ENCODE measurements at places on chromosomes 12 and 14. TPM values are rescaled to one million over a fixed set of nuclear protein-coding genes. Genes with fewer than 3 reads are reported as not detected.

GRCh38 chr12:105742567-105742874 lies 396.2 kb downstream of the NUAK1 start:
- no peak overlapping the region for H3K27ac ChIP-seq
- no peaks in the 10 kb centered on the region for H3K4me1 ChIP-seq
- H3K27me3 ChIP-seq: no peaks in the 10 kb centered on the region
- no peak for DNase-seq

Gene SYNJ2BP
- 13.4 TPM for polyA plus RNA-seq

- H3K36me3 ChIP-seq: peaks cover 4% of the 10 kb centered on the region
- no peak overlapping the region for H3K4me3 ChIP-seq
- no peak overlapping the region for H3K27ac ChIP-seq
- DNase-seq: no peak
- no peaks in the 10 kb centered on the region for H3K27me3 ChIP-seq
These were observed 2.8 kb upstream of the TMEM229B start for GRCh38 chr14:67491285-67491684.

- H3K27me3 ChIP-seq: no peaks in the 10 kb centered on the region
- H3K4me1 ChIP-seq: no peaks in the 10 kb centered on the region
- no peak overlapping the region for H3K27ac ChIP-seq
These were observed 354.5 kb downstream of the NUAK1 start for GRCh38 chr12:105783983-105784947.

Gene LRRC43
- polyA plus RNA-seq: not detected

DNA sequence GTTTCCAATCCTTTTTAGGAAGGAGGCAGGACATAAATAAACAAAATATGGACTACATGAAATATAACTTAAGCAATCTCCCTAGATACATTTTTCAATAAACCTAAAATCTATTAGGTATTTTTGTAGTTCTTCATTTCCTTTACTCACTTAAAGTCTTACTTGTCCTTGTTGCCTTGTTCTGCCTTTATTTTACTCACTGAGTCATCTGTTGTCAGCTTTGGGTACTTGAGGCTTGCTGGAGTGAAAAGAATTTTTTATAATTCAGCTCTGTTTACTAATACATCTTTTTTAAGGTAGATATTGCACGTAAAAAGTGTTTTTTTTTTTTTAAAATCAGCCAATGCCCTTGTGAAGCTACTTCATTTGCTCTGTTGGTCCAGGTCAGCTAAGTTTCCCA lies 216.2 kb downstream of the PELI2 start:
- H3K36me3 ChIP-seq: no peaks in the 10 kb centered on the region
- H3K4me3 ChIP-seq: no peak overlapping the region
- H3K4me1 ChIP-seq: no peaks in the 10 kb centered on the region
- H3K27ac ChIP-seq: no peak overlapping the region
- no peaks in the 10 kb centered on the region for H3K27me3 ChIP-seq

- no peaks in the 10 kb centered on the region for H3K27me3 ChIP-seq
- DNase-seq: no peak
- H3K36me3 ChIP-seq: no peaks in the 10 kb centered on the region
- H3K4me3 ChIP-seq: no peak overlapping the region
These were observed 127.3 kb upstream of the CCND2 start for GRCh38 chr12:4145990-4146859.

DNA sequence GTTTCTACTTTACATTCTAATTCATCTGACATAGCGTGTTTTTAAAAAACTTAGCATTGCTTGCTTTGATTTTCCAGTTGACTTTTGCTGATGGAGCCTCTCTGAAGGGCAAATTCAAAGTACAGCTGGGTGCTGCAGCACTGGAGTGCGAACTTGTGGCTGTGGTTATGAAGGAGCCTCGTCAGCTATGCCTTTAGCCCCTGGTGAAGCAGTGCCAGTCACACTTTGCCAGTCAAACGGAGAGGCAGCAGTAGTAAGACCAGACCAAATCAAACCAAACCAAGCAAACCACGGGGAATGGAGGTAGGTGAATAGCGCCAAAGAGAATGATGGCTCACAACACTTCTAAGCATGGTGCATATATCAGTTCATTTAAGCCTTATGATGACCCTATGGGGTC lies 15.1 kb upstream of the SLC38A2 start:
- no peak overlapping the region for H3K27ac ChIP-seq
- H3K36me3 ChIP-seq: no peaks in the 10 kb centered on the region

GRCh38 chr14:76814726-76815645 lies 2.3 kb upstream of the ANGEL1 start:
- H3K4me3 ChIP-seq: no peak overlapping the region
- peaks cover 7% of the 10 kb centered on the region for H3K27me3 ChIP-seq
- no peak for DNase-seq
- H3K27ac ChIP-seq: no peak overlapping the region

GRCh38 chr12:93912086-93912733 lies 235.0 kb downstream of the CRADD start:
- no peaks in the 10 kb centered on the region for H3K36me3 ChIP-seq
- no peak overlapping the region for H3K27ac ChIP-seq
- no peaks in the 10 kb centered on the region for H3K4me1 ChIP-seq
- no peak for DNase-seq
- no peaks in the 10 kb centered on the region for H3K27me3 ChIP-seq

Gene DDN
- not detected for polyA plus RNA-seq

DNA sequence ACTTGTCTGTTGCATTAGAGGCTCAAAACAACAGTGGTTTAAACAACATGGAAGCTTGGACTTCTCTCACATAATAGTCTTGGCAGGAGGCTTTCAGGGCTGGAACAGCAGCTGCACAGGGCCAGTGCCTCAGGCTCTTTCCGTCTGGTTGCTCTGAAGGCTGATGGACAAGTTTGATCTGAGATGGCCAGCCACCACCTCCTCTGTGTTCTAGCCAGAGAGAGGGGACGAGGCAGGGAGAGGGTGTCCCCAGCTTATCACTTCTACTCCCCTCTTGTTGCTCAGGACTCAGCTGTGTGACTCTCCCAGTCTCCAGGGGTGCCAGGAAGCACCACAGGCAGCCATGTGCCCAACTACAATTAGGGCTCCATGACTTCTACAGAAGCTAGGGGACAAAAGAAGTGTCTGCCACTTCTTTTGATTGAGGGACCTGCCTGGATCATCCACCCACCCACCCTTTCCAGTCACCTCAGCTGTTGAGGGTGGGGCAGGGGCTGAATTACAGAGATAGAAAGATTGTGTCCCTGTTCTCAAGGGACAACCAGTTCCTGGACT lies 46.6 kb downstream of the SMIM41 start:
- H3K4me1 ChIP-seq: no peaks in the 10 kb centered on the region
- no peaks in the 10 kb centered on the region for H3K27me3 ChIP-seq
- no peak overlapping the region for H3K4me3 ChIP-seq
- H3K36me3 ChIP-seq: no peaks in the 10 kb centered on the region
- no peak for DNase-seq

Gene GALNT16
- not detected for polyA plus RNA-seq

GRCh38 chr14:42023452-42023851 lies 416.8 kb downstream of the LRFN5 start:
- H3K27ac ChIP-seq: no peak overlapping the region
- H3K27me3 ChIP-seq: no peaks in the 10 kb centered on the region
- no peaks in the 10 kb centered on the region for H3K4me1 ChIP-seq

DNA sequence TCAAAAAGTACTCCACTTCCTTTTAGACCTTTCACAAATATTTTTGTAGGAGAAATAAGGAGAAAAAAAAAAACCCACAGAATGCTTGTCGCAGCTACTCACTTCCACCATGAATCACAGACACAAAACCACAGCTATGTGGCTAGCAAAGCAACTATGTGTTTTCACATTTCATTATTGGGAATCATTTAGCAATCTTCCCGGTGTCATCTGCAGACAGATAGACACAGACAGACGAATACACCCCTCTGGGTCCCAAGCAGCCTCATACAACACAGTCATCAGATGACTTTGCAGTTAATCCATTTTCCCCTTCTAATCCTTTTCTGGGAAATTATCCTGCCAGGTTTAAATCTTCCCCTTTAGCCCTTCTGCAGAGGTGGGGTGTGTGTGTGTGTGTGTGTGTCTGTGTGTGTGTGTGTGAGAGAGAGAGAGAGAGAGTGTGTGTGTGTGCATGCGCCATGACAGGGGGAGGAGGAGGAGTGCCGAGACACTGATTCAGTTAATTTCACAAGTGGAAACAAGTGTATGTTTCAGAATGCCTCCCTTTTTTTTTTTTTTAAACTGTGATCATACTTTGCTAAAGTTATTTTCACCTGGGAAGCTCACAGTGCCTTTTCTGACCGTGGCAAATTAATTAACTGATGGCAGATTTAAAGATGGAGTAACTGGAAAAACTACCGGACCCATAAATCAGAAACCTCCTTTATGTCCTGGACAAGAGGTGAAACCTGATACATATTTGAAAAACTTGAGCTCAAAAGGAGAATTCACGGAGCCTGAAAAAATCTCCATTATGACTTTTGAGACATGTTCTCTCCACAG lies 39.9 kb downstream of the LTBP2 start:
- no peak overlapping the region for H3K27ac ChIP-seq
- H3K27me3 ChIP-seq: no peaks in the 10 kb centered on the region
- no peaks in the 10 kb centered on the region for H3K36me3 ChIP-seq
- no peak overlapping the region for H3K4me3 ChIP-seq
- H3K4me1 ChIP-seq: peaks cover 39% of the 10 kb centered on the region

Gene TMEM233
- polyA plus RNA-seq: not detected

GRCh38 chr12:69309461-69309860 lies 38.7 kb upstream of the LYZ start:
- no peak for DNase-seq
- no peaks in the 10 kb centered on the region for H3K27me3 ChIP-seq
- no peaks in the 10 kb centered on the region for H3K36me3 ChIP-seq
- no peak overlapping the region for H3K4me3 ChIP-seq
- H3K4me1 ChIP-seq: no peaks in the 10 kb centered on the region

DNA sequence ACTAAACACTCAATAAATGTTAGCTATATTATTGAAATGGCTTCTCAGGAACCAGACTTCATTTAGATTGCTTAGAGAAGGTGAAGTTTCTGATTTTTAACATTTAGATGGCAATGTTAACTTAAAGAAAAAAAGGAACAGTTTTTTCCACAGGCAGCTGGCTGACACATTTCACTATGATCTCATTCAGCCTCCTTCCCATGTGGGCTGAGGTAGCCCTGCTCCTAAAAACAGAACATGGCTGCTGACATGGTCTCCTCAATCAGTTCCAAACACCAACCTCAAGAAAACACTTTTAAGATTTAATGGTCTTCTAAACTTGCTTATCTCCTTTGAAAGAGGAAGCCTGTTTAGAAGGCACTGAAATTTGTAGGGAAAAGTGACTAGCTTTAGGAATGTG lies 23.8 kb downstream of the GNS start:
- H3K36me3 ChIP-seq: peaks cover 19% of the 10 kb centered on the region
- H3K27me3 ChIP-seq: no peaks in the 10 kb centered on the region
- DNase-seq: no peak
- H3K4me1 ChIP-seq: peaks cover 23% of the 10 kb centered on the region

- no peak for DNase-seq
- H3K4me3 ChIP-seq: no peak overlapping the region
- no peaks in the 10 kb centered on the region for H3K27me3 ChIP-seq
These were observed 164.9 kb downstream of the TTC7B start for GRCh38 chr14:90651271-90651804.

DNA sequence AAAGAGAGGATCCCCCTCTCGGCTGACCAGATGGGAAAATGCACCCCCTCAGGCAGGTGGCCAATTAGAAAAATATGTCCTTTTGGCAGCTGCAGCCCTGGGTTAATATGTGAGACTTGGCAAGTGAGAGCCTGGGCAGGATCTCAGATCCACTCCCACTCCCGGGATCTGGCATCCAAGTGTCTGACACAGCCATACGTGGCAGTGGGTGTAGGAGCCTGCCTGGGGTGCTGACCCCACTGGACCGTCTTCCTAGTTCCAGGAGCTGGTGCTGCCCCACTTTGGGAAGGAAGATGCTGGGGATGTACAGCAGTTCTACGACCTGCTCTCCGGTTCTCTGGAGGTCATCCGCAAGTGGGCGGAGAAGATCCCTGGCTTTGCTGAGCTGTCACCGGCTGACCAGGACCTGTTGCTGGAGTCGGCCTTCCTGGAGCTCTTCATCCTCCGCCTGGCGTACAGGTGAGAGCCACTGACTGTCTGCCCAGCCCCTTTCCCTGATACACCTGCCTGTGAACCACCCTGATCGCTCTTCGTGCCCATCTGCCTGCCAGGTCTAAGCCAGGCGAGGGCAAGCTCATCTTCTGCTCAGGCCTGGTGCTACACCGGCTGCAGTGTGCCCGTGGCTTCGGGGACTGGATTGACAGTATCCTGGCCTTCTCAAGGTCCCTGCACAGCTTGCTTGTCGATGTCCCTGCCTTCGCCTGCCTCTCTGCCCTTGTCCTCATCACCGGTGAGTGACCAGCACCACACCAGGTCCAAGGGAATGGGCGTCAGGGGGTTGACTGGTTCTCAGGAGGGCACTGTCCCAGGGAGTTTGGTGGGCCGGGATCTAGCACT lies 5.8 kb downstream of the NR4A1 start:
- no peak for DNase-seq
- no peak overlapping the region for H3K27ac ChIP-seq
- no peak overlapping the region for H3K4me3 ChIP-seq
- H3K4me1 ChIP-seq: peaks cover 11% of the 10 kb centered on the region

GRCh38 chr14:19823178-19823577 lies 19.6 kb downstream of the OR4N2 start:
- no peak overlapping the region for H3K4me3 ChIP-seq
- no peak overlapping the region for H3K27ac ChIP-seq
- no peak for DNase-seq
- no peaks in the 10 kb centered on the region for H3K36me3 ChIP-seq
- no peaks in the 10 kb centered on the region for H3K27me3 ChIP-seq

DNA sequence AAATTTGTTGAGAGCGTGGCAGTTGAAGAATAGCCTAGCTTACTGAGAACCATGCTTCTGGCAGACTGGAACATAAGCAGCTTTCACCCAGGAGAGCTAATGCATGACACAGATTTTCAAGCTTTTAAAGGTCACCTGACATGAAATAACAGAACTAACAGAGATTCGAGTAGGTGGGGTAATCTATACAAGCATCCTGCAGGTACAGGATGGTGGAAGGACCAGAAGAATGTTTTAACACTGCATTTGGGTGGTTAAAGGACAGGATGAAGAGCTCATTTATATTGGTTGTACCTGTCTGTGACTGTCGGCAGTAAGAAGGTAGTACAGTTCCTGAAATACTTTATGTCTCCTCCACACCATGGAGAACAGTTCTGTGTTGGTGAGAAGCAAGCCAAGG lies 8.9 kb downstream of the PELI2 start:
- H3K27me3 ChIP-seq: no peaks in the 10 kb centered on the region
- no peak overlapping the region for H3K27ac ChIP-seq
- DNase-seq: no peak
- H3K4me3 ChIP-seq: no peak overlapping the region
- H3K4me1 ChIP-seq: peaks cover 29% of the 10 kb centered on the region
- H3K36me3 ChIP-seq: no peaks in the 10 kb centered on the region

Gene RDH12
- polyA plus RNA-seq: not detected

Gene HOXC12
- not detected for polyA plus RNA-seq

Gene HOXC10
- polyA plus RNA-seq: not detected

- H3K27me3 ChIP-seq: no peaks in the 10 kb centered on the region
- peaks cover 19% of the 10 kb centered on the region for H3K36me3 ChIP-seq
- H3K4me3 ChIP-seq: no peak overlapping the region
- H3K4me1 ChIP-seq: peaks cover 6% of the 10 kb centered on the region
- no peak overlapping the region for H3K27ac ChIP-seq
- no peak for DNase-seq
These were observed 71.7 kb downstream of the TESC start for GRCh38 chr12:117027251-117028086.

GRCh38 chr12:91985002-91985787 lies 160.5 kb downstream of the BTG1 start:
- H3K4me1 ChIP-seq: peaks cover 17% of the 10 kb centered on the region
- H3K36me3 ChIP-seq: no peaks in the 10 kb centered on the region
- no peak overlapping the region for H3K4me3 ChIP-seq
- no peak for DNase-seq
- H3K27me3 ChIP-seq: no peaks in the 10 kb centered on the region
- H3K27ac ChIP-seq: no peak overlapping the region

All from CD4-positive, alpha-beta memory T cell (primary cell).